ENCODE measurements at places on chromosomes 11 and 22.

- DNase-seq = no peak
Observed at GRCh38 chr22:38347181-38347943, 30.1 kb upstream of the CSNK1E start.

DNA sequence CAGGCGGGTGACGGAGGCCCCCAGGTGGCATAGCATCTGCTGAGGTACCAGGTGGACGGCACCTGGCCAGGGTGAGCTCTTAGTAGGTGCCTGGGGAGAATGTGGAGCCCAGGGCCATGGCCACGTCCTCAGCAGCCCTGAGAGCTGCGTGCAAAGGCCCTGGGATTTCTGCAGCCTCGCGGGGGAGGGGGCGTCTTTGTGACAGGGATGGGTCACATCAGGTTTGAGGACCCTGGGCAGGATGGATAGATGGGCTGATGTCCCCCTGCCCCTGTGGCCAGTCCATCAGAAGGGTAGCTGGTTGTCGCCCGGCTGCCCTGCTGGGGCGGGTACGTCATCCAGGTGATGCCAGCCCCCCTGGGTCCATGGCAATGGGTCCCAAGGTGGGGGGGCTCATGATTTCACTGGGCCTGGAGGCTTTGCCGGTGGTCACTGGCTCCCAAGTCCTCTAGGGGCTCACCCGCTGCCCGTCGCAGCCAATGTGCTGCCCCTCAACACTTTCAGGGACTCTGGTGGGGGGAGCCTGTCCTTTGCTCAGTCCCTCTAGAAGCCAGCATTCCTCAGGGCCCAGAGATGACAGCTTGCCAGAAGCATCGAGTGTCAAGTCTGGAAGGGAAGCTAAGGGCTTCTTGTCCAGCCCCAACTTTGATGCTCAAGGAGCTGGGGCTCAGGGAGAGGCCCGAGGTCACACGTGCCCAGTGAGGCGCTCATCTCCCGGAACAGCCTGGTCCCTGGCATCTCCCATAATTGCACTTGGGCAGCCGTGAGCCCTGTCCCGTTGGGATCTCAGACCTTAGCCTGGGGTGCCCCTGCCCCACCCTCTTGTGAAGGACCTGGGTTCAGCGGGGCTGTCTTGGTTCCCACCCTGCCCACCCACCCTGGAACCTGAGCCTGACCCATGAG lies 777 bp downstream of the TBX10 start:
- DNase-seq = no peak

DNA sequence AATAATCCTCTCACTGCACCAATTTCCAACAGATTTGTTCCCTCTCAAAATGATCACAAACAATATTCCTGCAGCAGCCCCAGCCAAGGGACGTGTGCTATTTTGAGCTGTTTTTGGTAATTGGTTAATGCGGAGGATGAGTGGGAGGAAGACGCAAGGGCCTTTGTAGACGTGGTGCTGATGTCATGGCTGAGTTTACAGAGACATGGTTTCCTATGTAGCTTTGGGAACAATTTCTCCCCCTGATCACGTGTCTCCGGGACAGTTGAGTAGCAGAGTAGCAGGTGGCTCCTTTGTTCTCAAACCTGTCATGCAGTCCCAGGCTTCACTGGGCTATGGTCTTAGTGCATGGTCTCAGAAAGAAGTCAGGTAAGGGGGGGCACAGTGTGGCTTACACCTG lies 183.2 kb upstream of the NECTIN1 start:
- DNase-seq = no peak

DNA sequence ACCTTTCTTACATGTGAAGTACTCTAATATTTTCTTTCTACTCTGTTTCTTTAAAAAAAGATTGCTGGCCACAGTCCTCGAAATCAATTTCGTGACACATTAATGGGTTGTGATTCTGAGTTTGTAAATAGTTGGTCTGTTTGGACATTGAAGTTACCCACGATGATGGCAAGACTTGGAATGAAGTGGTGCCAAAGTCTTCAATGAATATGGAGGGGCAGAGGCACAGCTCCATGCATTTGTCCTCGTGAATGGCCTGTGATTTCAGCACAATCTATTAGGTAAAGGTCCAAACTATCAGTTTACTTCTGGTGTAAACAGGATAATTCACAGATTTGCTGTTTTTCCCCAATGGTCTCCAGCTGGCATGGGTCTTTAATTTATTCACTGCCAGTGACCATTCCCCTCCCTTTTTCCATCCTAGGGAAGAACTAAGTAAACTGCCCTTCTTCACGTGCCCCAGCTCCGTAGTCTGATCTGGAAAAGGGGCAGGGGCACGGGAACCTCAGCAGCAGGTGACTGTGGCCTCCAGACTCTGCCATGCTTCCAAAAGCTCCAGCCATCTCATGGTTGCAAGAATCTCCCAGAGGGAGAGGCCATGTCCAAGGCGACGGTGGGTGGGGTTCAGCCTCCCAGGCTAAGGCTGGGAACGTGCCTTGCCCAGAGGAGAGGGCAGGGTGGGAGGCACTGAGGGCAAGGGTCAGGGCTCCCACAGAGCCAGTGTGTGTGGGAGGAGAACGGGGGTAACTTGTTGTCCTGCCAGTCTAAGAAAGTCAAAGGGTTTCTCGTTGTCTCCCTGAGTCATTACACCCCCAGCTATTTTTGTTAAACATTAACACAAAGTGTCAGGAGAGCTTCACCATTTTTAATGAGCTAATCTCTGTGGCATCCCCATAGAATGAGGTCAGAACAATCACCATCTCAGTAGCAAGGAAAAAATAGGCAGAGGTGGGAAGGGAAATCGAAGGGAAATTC lies 16.9 kb upstream of the PEX26 start:
- no peak for DNase-seq

DNA sequence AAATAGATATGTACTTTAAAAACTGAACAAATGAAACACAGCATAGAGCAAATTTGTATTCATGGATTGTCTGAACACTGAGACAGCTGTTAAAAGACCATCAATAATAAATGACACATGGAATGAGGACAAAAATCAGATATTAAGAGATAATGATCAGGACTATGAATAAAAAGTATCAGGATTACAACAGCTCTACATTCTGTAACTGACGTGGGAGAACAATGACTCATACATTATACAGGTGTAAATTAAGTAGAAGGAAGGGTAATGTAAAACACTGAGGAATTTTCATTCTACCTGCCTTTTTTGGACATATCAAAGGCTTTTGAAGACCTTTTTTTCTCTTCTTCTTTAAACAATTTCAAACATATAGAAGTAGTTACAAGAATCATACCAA lies 310.9 kb upstream of the ANO3 start:
- DNase-seq = no peak

- DNase-seq = peak; percentile 91
Observed at GRCh38 chr11:64778473-64779298, at the start of gene SF1. TSS of gene SF1 (minus strand) at chr11:64778542. CDS start at chr11:64778392, 150 bp downstream.

DNA sequence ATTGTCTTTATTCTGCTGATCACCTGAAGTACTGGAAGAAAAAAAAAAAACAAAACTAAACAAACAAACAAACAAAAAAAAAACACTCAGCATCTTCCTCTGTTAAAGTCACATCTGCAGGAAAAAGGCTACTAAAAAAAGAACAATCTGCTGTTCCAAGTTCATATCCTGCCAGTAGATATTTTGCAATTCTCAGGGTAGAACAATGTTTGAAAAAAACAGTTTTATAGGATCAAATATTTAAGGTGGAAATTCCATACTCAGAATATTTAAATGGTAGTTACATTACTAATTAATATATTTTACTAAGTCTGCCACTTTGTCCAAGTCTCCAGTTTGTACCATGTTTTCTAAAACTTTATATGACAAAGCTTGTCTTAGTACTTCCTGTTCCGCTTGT lies 175.2 kb downstream of the SBF2 start:
- no peak for DNase-seq

- DNase-seq = no peak
Observed at GRCh38 chr11:87366763-87367405, 329.1 kb downstream of the TMEM135 start.

DNA sequence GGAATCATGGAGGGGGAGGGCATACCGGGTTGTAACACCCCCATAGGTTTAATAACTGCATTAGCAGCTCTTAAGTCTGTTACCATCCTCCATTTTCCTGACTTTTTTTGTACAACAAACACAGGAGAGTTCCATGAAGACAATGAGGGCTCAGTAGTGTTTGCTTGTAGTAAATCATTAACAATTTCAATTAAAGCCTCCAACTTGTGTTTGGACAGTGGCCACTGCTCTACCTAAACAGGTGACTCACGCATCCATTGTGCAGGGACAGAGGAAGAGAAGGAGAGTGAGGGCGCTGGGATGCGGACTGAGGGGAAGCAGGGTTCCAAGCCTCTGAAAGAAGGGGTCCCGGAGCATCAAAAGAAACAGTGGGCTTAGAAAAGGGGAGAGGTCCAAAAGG lies 21.3 kb upstream of the MTNR1B start:
- no peak for DNase-seq

GRCh38 chr11:44094260-44094868 lies 1.1 kb upstream of the EXT2 start:
- peak; percentile 46 for DNase-seq

DNA sequence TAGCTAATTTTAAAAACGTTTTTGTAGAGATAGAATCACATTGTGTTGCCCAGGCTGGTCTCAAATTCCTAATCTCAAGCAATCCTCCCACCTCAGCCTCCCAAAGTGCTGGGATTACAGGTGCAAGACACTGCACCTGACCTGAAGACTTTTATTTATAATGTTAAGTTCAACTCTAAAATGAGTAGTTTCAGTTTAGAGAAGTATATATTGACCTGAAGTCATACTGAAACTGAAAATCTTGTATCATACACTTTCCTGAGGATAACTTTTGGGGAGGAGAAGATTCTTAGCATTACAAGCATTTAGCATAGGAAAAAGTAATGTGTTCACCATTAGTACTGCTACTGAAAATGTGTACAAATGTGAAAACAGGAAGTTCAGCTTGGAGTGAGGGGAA lies 249.3 kb downstream of the CASP12 start:
- DNase-seq = no peak

GRCh38 chr11:107928767-107929507 lies 689 bp downstream of the RAB39A start:
- DNase-seq = no peak

DNA sequence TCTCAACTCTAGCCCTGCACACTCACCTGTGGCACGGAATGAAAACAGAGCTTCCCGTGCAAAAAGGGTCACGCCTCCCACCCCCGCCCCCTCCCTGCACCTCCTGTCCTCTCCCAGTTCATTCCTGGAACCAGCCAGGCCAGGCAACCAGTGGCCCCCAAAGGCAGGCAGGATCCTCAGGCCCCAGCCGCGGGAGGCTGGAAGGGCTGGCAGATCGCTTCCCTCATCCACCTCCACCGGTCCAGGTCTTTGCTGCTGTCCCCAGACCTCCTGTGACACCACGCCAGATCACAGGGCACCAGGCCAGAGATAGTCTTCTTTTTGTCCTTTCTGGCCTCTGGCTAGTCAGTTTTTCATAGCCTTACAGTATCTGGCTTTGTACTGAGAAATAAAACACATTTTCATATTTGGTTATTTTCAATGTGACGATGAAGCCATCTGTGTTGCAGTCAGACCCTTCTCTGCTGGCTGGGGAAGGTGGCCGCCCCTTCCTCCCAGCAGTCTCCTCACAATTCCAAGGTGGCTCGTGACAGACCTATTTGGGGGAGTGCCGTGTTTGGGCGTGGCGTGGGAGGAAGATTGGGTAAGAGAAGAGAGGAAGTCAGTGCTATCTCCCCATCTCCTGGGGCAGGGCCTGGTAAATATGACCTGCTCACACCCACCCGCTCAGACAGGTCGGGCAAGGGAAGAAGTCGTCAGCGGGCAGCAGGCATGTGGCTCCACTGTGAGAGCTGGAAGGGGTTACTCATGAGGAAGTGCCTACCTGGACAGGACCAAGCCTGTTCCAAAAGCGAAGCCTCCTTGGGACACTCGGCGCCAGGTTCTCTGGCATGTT lies 9.1 kb downstream of the SSH3 start:
- DNase-seq = no peak

DNA sequence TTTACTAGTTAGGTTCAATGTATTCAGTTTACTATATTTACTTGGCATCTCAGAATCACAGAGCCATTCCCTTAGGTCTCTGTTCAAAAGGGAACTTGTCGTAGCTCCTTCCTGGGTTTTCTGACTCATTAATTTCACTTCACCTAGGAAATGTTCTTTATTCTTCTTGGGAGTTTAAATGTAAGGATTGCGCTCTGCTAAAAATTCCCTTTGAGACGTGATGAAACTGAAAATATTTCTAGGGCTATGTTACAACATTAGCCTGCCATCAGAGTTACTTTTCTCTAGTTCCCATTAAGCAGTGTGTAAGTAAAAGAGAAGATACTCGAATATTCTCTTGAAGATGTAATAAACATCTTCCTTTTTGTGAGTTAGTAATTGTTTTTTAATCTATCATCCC lies 209.5 kb downstream of the CASP12 start:
- no peak for DNase-seq

GRCh38 chr22:24379536-24379935 lies 47.9 kb upstream of the ADORA2A start:
- no peak for DNase-seq
